ENCODE measurements at places on chromosomes 3 and 15.

GRCh38 chr3:67689806-67690205, 35.4 kb upstream of the SUCLG2 start:
- no peak for DNase-seq

DNA sequence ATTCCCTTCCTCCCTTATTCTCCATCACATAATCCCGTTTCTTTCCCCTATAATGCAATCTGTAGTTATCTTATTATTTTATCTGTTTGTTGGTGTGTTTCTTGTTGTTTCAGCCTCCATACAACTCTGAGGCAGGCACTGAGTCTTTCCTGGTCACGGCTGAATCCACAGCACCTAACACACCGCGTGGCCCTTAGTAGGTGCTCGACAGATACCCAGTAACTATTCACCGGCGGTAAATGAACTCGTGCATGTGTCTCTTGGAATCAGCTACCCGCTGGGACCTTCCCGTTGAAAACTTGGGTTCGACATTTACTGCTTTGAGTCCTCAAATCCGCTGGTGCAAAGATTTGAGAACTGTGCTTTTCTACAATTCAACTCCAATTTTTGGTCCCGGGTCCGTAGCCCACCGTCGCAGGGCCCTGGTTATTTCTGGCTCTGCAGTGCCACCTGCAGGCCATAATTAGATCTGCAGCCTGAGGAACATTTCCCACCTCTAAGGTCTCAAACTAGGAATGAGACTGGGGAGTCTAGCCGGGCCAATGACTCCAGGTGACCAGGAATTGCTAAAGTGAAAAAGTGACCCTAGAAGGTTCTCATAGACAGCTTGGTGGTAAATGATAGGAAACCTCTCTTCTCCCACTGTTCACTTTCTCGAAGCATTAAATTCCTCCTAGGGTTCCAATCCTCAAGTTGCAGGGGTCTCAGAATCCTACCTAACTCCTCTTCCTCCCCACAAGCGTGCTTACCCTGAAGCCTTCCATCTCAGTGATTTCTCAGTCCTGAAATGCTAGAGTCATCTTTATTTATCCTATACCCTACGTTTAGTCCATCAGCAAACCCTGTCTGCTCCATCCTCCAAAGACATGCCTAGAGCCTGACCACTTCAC, 40.0 kb upstream of the TRH start:
- DNase-seq: peak; percentile 26

DNA sequence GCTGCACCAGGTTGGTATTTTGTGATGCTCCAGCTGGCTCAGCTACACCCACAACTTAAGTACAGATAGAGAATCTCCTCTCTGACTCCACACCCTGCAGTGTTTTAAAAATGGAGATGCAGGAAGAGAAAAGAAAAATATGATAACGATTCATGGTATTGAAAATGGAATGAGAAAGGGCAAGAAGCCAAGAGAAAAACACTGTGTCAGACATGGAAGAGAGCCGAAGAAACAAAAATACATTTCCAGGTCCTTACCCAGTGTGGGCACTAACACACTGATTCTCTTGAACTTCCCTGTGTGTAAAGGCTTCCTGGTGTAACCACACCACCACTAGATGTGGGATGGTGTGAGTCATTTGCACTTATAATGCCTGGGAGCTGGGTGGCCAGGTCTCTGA, 93.1 kb downstream of the GMPS start:
- no peak for DNase-seq

DNA sequence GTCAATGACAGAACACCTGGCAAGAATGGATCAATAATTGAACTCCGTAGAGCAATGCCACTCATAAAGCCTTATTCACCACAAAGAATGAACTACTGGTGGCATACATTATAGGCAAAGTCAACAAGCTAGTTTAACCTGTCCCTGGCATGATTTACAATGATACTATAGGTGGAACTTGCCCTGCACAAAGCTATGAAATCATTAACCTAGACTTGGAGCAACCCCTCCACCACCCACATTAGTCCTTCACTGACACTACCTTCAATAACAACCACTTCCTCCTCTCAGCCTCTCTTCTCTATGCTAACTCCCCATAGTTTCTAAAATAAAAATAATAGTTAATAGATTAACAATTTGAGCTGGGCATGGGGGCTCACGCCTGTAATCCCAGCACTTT, 54.4 kb downstream of the ACAP2 start:
- DNase-seq: no peak

DNA sequence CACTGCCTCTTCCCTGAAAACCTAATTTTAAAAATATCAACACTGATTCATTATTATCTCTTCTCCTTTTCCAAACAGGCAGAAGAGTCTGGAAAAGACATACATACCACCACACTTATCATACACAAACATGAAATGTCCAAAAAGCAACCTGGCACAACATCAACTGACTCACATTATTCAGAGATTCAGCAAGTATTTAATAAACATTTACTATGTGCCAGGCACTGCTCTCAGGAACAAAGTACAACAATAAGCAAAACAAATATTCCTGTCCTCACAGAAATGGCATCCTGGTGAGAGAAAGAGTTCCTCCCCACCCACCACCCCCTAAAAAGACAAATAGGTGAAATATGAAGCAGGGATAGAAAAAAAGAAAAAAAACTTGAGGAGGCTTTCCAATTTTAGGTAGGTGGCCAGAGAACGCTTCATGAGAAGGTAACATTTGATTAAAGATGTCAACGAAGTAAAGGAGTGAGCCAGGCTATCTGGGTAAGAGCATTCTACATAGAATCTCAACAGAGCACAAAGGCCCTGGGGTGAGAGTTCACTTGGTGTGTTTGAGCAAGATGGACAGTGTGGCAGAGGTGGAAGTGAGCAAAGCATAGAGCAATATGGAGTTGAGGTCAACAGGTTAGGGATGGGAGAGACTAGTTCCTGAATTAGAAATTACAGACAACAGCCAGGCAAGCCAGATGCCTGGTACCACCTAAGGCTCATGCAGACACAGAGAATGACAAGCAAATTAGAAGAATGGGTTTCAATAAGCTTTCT, 141.7 kb downstream of the OSBPL10 start:
- DNase-seq: no peak

DNA sequence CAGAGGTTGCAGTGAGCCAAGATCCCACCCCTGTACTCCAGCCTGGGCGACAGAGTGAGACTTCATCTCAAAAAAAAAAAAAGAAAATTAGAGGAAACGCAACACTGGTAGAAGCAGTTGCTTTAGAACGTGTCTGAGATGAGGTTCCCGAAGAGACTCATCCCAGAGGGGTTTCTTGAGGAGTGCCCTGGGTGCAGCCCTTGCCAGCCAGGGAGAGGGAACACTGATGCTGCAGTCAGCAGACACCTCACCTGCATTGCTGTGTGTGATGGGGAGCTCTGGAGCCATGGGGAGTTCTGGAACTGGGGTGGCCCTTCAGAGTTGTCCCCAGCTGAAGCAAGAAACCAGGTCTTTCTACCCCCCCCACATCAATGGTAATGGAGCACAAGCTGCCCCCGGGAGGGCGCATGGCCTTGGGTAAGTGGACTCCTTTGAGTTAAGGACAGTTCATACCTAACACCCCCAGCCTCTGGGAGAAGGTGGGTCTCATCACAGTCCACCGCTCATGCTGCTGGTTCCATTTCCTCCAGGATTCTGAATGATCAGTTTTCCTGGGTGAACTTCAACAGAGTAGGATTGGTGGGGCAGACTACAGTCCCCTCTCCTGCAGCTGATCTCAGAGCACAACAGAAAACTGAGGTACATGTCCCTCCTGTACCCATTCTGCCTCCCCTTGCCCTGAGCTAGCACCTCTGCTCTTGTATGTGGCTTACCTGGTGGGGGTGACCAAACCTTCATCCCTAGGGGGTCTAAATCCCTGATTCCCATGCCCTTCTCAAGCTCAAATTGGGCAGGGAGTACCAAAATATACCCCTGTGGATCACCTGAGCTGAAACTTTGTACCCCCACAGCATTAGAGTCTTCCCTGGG, 18.7 kb upstream of the LRRC2 start:
- no peak for DNase-seq

DNA sequence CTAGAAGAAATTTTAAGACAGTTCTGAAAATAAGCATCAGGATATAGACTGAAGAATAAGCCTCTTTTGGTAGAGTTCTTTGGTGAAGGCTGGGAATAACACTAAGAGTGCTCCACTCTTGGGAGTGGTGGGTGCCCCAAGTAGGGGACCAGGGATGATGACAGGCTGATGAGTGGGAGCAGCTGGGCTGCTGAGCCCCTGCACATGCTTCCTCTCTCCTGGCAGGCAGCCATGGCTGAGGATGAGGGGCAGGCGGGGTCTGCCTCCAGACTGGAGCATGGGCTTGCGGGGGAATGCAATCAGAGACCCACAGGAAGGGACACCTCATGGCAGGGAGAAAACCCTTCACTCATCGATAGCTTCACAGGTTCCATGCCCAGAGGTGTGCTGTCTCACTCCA, 72.6 kb upstream of the RORA start:
- DNase-seq: no peak

Data from thyroid gland (tissue), 4 donors.